CD4-positive, alpha-beta memory T cell (primary cell): ENCODE measurements at places on chromosomes 12 and 14.

DNA sequence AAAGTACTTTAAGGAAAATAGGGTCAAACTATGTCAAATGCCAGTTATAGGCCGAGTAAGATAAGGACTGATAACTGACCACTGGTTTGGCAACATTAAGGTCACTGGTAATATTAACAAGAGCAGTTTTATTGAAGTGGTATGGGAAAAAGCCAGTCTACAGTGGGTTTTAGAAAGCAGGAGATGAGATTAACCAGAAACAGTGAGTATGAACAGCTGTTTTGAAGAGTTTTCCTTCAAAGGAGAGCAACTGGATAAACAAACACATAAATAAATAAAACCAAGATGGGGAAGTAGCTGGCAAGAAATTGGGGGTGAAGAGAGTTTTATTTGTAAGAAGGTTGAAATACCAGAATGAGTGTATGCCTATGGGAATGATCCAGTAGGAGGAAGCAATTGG lies 30.3 kb downstream of the KITLG start:
- DNase-seq: no peak

- no peak for DNase-seq
Measured at GRCh38 chr12:12294215-12295005, 27.6 kb upstream of the LRP6 start.

DNA sequence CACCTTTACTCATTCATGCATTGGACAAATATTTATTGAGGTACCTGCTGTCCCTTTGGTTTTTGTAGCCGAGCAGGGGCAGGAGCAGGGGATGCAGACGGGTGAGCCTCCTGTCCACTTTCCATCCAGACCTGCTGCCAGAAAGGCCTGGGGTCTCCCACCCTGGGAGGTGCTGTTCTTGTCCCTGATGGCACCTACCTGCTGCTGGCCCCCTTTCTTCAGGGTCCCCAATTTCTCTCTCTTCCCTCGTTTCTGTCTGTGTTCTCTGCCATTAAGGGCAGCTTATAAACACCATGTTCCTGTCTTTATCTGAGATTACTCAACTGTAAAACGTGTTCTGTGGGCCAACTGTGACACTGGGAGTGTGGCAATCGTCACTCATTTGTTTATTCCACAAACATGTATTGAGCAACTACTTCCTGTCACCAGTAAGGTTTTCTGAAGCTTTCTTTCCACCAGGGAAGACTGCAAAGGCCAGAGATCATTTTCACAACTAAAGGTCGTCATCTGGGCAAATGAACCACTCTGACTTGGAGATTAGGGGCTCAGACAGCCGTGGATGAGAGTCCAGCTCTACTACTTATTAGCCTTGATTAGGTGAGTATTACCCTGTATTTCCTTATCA lies at the start of gene HAL:
HAL (minus strand) TSS at position 311 of the 625 bp plus-strand sequence. CDS start 434 bp downstream, outside the sequence.
- DNase-seq: no peak

- no peak for DNase-seq
Measured at GRCh38 chr12:52805739-52806138, 8.2 kb downstream of the KRT4 start.

DNA sequence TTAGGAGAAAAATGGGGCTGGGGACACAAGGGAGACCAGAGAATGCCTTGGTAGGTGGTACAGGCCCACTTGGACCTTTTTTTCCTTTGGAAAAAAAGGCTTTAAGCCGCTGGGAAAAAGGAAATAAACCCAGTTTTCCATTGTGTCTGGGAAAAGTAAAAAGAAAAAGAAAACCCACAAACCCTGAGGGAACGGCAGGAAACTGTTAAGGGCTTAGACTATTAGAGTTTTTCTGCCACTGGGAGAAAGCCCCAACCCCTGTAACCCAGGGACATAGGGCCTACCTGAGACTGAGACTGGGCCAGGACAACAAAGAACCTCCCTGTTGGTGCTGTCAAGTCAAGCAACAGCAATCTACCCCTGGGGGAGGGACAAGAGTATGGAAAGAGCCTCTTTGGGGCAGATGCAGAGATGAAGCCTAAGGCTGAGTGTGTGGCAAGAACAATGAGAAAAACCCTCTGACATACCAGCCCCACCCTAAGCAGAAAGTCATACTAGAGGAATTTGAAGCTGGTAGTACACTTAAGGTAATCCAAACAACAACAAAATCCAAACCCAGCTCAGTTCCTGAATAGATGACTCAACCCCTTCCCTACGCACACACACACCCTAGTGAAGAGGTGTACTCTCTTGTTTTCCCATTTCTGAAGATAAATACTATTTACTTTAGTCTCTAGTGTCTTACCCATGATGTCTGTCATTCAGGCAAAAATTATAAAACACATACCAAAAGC lies 22.8 kb downstream of the ATF1 start:
- no peak for DNase-seq

GRCh38 chr14:38125481-38126037 lies 82.1 kb upstream of the SSTR1 start:
- no peak for DNase-seq

DNA sequence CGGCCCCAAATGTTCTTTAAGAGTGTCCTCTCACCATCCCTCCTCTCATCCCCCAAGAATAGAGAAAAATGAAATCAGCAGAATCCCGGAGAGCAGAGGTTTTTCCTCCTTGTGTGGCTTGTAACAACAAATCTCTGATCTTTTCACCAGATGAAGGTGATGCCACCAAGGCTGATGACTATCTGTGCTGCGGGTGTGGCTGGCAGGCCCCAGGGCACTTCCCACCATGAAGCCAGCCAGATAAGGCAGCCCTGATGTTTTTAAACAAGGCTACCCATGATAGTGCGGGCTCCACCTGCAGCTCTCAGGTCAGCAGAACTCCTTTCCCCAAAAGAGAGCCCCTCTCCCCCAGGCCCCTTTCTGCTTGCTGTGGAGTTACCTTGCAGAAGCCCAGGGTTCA lies 58.0 kb upstream of the PARP11 start:
- peak; percentile 46 for DNase-seq

GRCh38 chr12:72836194-72836593 lies 564.0 kb downstream of the TRHDE start:
- no peak for DNase-seq
